ENCODE measurements at places on chromosomes 6 and 20.

DNA sequence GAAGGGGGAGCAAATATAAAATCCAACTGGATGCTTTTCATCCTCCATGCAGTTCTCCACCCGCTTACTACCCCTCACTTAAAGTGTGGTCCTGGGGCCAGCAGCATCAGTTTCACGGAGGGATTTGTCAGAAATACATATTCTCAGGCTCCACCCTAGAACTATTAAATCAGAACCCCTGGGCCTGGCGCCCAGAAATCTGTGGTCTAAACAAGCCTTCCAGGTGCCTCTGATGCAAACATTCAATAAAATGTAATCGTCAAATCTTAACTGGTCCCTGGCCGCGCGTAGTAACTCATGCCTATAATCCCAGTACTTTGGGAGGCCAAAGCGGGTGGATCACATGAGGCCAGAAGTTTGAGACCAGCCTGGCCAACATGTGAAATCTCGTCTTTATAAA lies 47.7 kb downstream of the ATXN1 start:
- no peak for DNase-seq

DNA sequence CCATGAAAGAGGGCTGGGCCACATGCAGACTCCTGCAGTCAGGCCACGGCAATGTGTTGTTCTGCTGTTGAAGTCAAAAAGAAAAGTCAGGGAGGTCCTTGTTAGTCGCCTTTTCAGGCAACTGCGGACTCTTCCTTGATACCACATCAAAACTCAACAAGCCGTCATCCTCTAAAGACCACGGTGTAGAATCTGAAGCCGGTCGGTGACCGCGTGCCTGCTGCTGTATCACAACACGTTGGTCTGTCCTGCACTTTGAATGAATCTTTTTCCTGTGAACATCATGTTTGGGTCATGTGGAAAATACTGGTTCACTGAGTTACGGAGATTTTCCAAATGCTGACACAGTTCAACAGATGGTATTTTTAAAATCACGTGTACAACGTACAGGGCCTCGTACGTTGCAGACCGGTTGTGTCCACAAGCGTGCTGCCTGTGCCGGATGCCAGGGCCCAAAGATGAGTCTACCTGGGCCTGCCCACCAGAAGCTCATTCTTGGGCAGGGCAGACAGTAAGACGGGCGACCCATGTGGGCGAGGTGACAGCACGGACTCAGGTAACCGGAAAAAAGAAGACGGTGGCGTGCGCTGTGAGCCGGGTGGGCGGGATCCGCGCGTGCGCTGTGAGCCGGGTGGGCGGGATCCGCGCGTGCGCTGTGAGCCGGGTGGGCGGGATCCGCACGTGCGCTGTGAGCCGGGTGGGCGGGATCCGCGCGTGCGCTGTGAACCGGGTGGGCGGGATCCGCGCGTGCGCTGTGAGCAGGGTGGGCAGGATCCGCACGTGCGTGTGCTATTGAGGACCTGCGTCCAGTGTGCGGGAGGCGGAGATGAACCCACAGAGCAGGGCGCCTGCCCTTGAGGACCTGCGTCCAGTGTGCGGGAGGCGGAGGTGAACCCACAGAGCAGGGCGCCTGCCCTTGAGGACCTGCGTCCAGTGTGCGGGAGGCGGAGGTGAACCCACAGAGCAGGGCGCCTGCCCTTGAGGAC lies 114.5 kb downstream of the FAM120B start:
- DNase-seq, result no peak

- no peak for DNase-seq
These were observed 10.5 kb upstream of the FAM210B start for GRCh38 chr20:56348305-56348693.

- DNase-seq, result no peak
These were observed 48.8 kb downstream of the NOX3 start for GRCh38 chr6:155406801-155407200.

DNA sequence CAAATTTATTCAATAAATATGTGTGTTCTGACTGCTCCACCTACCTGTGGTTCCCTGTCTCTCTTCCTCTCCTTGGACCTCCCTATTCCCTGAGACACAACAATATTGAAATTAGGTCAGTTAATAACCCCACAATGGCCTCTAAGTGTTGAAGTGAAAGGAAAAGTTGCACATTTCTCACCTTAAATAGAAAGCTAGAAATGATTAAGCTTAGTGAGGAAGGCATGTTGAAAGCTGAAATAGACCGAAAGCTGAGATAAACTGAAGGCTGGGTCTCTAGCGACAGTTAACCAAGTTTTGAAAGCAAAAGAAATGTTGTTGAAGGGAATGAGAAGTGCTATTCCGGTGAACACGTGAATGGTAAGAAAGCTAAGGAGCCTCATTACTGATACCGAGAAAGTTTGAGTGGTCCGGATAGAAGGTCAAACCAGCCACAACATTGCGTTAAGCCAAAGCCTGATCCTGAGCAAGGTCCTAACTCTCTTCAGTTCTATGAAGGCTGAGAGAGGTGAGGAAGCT lies 34.1 kb downstream of the UST start:
- DNase-seq, result no peak

GRCh38 chr6:63452125-63452524 lies 120.2 kb upstream of the LOC128125822 start:
- no peak for DNase-seq

- no peak for DNase-seq
These were observed 13.1 kb downstream of the DNPH1 start for GRCh38 chr6:43216200-43216599.

DNA sequence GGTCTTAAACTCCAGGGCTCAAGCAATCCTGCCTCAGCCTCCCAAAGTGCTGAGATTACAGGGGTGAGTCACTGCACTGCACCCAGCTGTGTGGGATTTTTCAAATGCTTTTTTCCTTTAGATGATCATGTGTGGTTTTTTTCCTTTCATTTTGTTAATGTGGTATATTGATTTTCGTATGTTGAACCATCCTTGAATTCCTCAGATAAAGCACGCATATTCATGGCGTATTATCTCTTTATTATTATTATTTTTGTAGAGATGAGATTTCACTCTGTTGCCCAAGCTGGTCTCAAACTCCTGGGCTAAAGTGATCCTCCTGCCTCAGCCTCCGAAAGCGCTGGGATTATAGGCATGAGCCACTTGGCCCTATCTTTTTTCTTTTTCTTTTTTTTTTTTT lies 7.0 kb downstream of the ZGPAT start:
- no peak for DNase-seq

DNA sequence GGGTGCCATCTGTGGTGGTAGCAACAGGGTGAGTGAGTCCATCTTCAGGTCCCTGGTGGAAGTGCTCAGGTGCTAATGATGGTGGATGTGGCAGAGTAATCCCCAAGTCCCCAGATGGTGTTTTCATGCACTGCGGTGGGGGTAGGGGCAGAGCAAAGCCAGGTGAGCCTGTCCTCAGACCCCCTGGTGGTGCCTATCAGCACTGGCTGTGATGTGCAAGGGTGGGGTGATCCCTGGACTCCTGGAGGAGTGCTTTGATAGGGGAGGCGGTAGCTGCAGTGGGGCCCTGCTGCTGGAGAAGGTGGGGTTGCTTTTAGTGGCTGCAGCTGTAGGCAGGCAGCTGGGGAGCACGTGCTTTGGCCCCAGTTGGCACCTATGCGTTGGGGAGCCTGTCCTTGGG lies 70.8 kb downstream of the CCDC170 start:
- DNase-seq, result no peak

- no peak for DNase-seq
These were observed 9.2 kb upstream of the PRSS16 start for GRCh38 chr6:27238010-27238983.

DNA sequence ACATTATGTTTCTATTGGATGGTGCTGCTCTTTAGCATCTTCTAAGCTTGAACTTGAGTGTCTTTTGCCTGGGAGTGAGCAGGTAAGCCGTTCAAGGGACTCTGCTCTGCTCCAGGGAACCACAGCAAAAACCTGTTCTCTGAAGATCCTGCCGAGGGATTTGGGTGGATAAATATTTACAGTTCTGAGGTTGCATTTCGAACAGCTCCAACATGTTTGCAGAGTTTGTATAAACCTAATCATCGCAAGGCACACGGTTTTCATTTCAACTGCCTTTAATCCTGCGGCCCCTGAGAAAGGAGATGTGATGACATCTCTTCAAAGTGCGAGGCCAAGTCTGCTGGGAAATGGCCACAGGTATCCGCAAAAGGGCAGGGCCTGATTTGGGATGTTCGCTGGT lies 293.4 kb downstream of the TFAP2C start:
- no peak for DNase-seq

GRCh38 chr6:12348530-12349511 lies 58.7 kb downstream of the EDN1 start:
- peak; percentile 98 for DNase-seq

GRCh38 chr6:44078827-44079671 lies 48.2 kb downstream of the MRPL14 start:
- DNase-seq, result peak; percentile 57

DNA sequence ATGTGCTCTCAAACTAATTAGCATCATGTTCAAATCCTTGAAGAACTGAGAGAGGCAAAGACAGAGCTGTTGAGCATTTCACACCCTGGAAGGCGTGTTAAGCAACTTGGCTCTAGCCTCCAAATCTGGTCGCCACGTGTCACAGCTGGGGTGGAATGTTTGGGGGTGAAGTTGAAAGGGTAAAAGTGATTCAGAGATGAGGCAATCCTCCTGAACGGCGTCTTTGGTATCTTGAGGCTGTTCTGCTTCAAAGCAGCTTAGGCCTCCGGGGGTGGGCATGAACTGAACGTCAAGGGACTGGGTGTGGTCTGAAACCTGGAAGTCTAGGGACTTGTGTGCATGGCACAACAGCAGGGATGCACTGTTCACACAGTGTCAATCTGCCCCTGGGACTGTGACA lies 62.3 kb downstream of the TRAM2 start:
- DNase-seq, result peak; percentile 58

DNA sequence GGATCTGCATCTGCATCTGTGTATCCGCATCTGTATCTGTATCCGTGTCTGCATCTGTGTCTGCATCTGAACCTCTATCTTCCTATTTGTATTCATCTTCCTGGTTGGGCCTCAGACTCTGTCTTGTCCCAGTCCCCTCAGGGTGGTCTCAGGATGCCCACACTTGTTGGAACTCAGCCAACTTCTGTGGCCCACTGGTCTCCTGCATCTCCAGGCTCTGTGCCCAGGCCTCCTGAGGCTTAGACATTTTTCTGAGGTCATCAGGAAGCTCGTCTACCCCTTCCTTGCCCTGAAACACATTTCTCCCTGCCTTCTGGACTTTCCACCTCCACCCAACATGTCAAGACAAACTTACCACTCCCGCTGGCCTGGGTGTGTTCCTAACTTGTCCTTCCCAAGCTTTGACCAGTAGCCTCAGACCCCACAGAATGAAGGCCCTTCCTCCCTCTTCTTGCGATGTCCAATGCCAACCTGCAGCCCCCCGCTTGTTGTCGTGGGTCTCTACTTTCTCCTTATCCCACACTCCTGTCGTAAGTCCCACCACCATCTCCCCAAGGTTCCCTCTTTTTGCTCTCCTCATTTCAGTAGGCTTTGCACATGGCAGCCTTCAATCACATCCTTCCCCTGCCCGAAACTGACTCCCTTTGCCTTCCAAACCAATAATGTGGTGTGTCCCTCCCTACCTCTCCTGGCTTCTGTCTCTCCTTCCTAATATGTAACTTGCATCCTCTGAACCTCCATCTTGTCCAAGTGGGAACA lies 176.5 kb downstream of the DLL1 start:
- DNase-seq, result no peak
